ENCODE measurements at places on chromosomes 6 and 20.
A peak's percentile ranks its signal among the peaks of the same experiment; 100 is the strongest.

DNA sequence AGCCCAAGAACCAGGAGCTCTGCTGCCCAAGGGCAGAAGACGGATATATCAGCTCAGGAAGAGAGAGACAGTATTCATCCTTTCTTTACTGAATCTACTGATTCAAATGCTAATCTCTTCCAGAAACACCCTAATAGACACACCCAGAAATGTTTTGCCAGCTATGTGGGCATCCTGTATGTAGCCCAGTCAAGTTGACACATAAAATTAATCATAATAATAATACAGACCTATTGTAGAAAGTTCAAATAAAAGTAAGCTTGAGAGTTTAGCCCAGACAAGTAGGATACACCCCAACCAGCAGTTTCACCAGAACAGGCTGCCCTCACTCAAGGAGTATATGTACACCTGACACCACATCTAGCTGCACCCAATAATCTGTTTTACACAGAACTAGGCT, 73.9 kb upstream of the VGLL2 start:
- DNase-seq = no peak

- DNase-seq = no peak
Observed at GRCh38 chr6:25472306-25472705, 179.7 kb upstream of the SCGN start.

- DNase-seq = no peak
Observed at GRCh38 chr6:152004896-152005295, 197.4 kb downstream of the ESR1 start.

GRCh38 chr6:2412731-2413130, 167.3 kb upstream of the GMDS start:
- no peak for DNase-seq

- no peak for DNase-seq
Observed at GRCh38 chr6:38573801-38574395, 65.8 kb downstream of the BTBD9 start.

DNA sequence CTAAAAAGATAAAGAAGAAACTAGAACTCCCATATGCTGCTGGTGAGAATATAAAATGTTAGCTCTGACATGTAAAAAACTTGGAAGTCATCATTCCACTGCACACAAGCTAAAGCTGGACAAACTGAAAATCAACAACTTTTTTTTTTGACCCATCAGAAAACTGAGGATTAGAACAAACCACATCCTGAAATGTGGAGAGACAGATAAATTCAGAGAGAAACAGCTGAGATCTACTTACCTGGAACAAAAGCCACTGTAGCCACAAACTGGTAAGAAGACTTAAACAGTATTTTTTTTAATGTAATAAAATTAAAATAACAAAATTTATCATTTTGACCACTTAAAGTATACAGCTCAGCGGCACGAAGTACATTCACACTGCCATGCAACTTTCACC, 408.5 kb upstream of the RGS17 start:
- no peak for DNase-seq

- no peak for DNase-seq
Observed at GRCh38 chr20:42155586-42155985, 537.4 kb upstream of the CHD6 start.

- DNase-seq = no peak
Observed at GRCh38 chr6:145245119-145245518, 490.2 kb downstream of the EPM2A start.

DNA sequence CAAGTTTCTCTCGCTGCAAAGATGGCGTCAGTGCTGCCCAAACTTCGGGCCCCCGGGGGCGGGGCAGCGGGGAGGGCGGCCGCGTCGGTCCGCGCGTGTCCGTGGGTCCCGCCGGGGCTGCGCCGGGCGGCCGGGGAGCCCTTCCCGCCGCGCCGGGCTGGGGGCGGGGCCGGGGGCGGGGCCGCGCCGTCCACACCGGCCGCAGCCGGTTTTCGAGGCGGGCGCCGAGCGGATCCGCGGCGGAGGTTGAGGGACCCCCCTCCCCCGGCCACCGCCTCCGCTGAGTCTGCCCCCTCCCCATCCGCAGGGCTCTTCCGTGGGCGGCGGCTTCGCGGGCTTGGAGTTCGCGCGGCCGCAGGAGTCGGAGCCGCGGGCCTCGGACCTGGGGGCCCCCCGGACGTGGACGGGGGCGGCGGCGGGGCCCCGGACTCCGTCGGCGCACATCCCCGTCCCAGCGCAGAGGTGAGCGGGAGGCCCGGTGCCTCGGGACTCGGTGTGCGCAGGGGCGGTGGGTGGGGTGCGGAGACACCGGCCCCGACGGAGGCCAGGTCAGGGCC, 572 bp downstream of the SLC2A4RG start:
- DNase-seq = no peak

DNA sequence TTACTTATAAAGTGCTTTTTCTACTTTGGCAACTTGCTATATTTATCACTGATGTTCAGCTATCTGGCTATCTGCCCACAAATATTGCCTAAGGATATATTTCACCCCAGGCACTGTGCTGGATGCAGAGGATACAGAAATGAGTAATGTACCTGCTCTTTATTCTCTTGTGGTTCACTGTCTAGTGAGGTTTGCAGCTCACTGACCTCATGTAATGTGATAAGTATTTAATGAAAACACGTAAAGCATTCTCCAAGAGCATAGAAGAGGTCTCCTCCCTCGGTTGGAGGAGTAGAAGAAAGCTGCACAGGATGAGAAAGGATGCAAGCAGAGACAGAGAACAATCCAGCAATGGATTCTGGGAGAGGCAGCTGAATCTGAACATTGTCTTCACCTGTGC, 610.7 kb downstream of the CBLN4 start:
- no peak for DNase-seq

- DNase-seq = no peak
Observed at GRCh38 chr20:16576219-16576618, 3.0 kb upstream of the KIF16B start.

DNA sequence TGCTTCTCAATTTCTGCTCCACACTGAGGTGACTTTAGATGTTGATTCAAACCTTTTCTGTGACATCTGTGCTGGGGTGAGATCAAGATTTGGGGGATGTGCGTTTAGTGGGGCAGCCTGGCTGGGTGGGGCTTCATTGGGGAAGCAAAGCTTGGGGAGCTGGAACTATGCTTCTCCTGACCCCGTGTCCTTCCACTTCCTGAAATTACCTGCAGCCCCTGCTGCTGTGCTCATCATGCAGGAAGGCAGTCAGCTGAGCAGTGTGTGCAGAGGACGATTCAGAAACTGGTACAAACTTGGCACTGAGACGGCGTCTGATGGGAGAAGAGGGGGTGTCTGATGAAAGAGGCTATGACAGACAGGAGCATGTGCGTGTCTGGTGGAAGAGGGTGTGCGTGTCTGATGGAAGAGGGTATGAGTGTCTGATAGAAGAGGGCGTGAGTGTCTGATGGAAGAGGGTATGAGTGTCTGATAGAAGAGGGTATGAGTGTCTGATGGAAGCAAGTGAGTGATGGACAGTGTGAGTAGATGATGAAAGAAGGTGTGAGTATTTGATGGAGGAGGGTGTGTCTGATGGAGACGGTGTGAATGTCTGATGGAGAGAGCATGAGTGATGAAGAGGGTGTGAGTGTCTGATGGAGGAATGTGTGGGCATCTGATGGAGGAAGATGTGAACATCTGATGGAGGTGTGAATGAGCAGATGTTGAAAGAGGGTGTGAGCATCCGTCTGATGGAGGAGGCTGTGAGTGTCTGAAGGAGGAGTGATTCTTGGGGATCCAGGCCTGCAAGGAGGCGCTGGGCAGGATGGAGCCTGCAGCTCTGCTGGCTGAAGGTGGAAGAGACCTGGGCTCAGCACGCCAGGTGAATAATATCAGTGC, 103.4 kb downstream of the SYCP2 start:
- DNase-seq = no peak

DNA sequence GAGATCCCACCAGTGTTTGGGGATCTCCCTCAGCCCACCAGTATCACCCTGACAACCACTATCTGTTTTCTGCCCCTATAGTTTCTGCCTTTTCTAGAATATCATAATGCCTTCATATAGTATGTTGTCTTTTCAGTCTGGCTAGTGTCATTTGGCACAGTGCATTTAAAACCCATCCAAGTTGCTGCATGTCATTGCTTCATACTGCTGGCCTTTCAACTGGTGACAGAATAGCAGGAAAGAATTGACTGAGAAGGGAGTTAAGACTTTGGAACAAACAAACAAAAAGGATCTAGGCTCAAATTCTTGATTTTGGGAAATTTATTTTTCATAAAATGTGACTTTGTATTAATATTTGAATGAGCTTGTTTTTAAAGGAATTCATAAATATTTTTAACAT, 4.5 kb downstream of the LMBRD1 start:
- no peak for DNase-seq

GRCh38 chr20:36823121-36823520, 49.6 kb upstream of the DSN1 start:
- DNase-seq = no peak

GRCh38 chr20:34337982-34338726, 24.9 kb upstream of the ITCH start:
- no peak for DNase-seq

- DNase-seq = no peak
Observed at GRCh38 chr6:90008908-90009501, 114.7 kb downstream of the GJA10 start.

GRCh38 chr20:37090407-37090806, 5.4 kb downstream of the RBL1 start:
- no peak for DNase-seq

- DNase-seq = no peak
Observed at GRCh38 chr20:63536997-63537524, at the start of gene PTK6. Gene PTK6 (minus strand): TSS chr20:63537376. CDS start chr20:63537314, 62 bp downstream.

GRCh38 chr6:161318456-161318855, 44.6 kb upstream of the AGPAT4 start:
- DNase-seq = no peak

DNA sequence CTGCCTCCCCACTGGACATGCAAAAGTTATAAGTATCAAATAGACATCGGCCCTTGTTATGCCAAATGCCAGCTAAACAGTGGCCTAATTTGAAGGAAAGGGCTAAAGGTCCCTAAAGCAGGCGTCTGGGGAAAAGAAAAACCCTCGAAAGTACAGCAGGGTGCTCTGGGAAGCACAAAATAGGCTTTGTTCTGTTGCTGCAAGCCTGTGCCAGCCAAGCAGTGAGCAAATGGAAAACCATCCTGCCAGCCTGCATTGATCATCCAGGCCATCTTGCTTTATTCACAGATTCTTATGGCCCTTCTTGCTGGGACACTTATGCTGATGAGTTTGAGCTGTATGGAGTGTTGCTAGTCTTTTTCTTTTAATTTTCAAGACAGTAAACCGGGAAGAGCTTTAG, 62.2 kb upstream of the PLEKHG1 start:
- DNase-seq = no peak

DNA sequence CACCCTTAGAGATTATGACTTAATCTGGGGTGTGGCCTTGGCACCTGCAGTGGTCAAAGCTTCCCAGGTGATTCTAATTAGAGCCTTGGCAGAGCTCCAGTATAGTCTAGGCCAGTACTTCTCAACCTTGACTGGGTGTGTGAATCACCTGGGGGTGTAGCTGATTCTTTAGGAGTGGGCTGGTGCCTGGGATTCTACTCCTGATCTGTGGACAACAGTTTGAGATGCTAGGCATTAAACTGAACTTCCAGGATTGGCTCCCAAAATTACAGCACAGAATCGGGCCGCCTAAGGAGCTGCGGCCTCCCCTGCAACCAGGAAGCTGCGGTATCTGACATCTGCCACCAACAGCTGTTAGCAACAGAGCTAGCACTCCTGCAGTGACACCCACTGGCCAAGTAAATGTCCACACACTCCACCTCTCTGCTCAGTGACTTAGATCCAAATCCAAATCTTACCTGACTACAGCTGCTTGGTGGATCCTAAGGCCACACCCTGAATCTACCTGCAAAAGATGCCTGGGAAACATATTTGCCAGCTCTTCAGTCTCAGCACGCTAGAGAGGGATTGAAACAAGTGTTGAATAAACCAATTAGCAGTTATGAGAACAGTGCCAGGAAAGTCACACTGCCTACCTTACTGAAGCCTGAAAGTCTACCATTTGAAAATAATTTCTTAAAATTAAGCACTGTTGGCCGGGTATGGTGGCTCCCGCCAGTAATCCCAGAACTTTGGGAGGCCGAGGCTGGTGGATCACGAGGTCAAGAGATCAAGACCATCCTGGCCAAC, 126.7 kb downstream of the UNC5CL start:
- peak; percentile 56 for DNase-seq

DNA sequence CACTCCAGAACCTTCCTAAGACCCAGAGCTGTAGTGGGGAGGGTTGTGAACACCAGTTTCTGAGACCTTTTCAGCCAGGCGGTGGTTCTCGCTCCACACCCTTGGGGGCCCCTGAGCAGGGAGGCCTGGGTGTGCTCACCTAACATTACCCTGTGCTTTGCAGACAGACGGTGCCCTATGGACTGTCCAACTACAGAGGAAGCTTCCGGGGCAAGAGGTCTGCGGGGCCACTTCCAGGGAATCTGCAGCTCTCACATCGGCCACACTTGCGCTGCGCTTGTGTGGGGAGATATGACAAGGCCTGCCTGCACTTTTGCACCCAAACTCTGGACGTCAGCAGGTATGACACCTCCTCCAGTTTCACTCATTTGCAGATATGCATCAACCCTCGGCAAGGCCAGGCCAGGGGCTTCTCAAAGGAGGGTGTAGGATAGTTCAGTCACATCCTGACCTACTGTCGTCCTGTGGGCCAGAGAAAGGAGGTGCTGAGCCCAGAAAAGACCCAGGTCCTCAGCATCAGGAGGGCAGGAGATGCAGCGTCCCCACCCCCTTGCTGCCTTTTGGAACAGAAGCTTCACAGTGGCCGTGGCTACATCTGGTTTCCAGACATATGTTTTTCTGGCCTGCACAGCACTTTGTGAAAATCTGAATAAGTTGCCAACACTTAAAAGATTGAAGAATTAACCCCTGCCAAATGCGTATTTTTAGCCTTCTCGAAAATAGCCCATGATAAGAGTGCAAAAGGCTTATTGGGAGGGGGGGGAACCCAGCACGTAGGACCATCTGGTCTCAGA, 20.6 kb downstream of the EDN3 start:
- DNase-seq = no peak

- DNase-seq = peak; percentile 49
Observed at GRCh38 chr20:38113401-38114325, 51.4 kb downstream of the TGM2 start.

- peak; percentile 28 for DNase-seq
Observed at GRCh38 chr6:169990095-169991030, 238.9 kb downstream of the ERMARD start.

DNA sequence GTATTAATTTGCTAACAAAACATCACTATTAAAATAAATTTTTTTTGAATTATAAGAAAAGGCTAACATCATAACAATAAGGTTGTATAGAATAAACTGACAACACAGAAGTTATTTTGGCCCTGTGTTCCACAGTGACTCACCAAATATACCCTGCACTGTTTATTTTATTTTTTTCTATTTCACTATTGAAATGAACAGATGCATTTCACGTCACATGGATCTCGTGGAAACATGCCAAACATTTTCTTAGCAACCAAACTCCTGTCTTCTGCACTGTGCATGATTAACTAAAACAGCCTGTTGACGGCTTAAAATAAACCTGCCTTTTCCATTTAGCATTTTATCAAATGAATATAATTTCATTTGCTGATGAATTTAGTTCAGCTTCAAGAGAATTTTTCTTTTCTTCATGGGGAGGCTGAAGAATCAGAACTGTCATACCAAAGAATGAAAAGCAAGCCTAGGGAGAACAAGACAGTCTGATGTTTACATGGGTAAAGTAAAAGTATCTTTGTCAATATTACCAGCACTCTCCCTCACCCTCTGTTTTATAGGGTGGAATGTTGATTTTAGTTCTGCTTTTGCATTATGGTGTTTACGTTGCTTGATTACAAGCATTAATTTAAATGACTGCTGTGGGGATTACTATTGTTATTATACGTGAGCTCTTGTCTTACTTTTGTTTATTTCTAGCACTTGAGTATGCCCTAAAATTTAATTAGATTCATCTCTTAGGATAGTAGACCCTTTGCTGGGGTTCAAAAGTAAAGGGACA, 115.3 kb downstream of the LCA5 start:
- DNase-seq = no peak
